ENCODE measurements at places on chromosomes 13 and 19.

DNA sequence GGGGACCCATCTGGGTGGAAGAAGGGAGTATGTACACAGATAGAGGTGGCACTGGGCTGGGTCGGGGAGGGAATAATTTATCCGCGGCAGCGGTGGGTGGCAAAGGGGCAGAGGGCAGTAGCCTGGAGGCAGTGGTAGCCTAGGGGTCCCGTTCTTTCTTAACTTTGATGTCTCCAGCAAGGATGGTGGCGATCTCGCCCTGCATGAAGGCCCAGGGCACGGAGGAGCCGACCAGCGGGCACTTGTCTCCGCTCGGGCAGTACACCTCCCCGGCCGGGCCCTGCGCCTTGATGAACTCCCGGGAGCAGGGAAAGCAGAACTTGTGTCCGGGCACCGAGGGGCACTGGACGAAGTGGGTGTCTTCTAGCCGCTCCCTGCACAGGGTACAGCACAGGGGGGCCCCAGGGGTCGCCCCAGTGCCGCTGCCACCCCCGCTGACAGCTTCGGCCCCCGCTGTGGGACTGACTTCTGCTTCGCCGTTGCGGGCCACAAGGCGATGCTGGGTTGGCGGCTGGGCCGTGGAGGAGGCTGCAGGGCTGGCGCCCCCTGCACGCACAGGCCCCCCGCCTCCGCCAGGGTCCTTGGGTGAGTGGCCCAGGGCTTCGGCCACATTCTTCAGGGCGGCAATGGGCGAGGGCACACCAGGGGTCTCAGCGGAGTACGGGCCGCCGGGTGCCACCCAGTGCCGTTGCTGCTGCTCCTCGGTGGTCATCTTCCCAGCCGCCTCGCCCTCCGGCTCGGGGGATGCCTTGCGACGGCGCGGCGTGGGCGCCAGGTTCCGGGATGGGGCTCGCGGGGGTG lies 1.9 kb downstream of the IRF2BP1 start:
- no peak for DNase-seq

DNA sequence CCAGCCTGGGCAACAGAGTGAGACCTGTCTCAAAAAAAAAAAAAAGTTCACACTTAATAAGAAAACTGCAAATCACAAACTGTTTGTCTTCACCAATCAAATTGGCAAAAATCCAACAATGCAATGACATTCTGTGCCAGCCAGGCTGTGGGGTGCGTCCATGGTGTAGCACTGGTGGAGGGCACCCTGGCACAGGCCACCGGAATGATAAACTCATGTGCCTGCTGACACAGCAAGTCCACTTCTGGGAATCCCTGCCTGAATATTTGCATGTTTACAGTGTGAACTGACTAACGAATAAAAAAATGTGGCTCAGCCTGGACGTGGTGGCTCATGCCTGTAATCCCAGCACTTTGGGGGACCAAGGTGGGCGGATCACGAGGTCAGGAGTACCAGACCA lies 1.6 kb upstream of the LRRC25 start:
- no peak for DNase-seq

- DNase-seq, result no peak
These were observed 83.9 kb downstream of the OLFM4 start for GRCh38 chr13:53112522-53112921.

- no peak for DNase-seq
These were observed 580.4 kb downstream of the UQCRFS1 start for GRCh38 chr19:28632371-28633080.

DNA sequence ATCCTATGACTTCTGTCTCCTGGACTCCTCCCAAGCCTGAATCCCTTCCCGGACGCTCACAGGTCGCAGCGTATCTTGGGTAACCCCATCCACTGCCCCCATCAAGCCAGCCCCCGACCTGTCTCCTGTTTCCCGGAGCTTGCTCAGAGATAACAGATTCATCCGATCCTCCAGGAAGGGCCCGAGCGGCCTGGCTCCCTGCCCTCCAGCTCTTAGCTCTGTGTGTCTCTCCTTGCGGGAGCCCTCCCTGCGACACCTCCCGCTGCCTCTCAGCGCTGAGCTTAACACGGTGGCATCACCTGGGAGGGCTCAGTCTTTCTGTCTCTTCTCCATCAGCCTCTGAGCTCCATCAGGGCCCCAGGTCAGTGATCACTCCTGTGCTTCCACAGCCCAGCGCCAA lies 4.3 kb upstream of the TMEM255B start:
- DNase-seq, result no peak

- DNase-seq, result no peak
These were observed 33.2 kb downstream of the KCTD12 start for GRCh38 chr13:76852986-76853385.

DNA sequence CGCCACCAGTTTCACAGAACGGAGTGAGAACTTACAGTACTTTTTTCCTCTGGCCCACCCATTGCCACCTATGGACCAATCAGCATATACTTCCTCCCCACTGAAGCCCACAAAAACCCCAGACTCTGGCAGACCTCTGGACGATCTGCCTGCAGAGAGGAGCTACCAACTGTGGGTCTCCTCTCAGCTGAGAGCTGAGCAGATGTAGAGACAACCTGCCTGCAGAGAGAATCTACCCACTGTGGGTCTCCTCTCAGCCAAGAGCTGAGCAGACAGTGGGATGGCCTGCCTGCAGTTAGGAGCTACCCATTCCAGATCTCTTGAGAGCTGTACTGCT lies 69.7 kb downstream of the PIBF1 start:
- no peak for DNase-seq

GRCh38 chr19:32817569-32818476 lies 51.7 kb downstream of the SLC7A9 start:
- no peak for DNase-seq

DNA sequence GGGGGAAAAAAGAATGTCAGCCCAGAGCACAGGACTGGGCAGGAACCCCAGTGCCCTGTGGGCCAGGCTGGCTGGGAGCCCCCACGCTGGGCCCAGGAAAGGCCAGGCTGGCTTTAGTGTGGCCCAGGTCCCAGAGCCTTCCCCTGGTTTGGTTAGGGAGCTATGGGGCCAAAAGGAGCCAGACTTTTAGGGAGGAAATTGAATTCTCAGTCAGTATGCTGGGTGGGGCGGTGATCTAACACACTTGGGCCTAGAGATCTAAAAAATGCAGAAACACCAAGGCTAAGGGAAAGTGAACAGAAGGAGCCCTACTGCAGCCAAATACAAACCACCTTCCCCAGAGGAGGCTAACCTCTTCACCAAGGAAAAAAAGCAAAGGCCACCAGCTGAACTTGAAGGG lies 137.5 kb downstream of the CRYL1 start:
- no peak for DNase-seq

- DNase-seq, result no peak
These were observed 42.8 kb downstream of the BICRA start for GRCh38 chr19:47651691-47652090.

DNA sequence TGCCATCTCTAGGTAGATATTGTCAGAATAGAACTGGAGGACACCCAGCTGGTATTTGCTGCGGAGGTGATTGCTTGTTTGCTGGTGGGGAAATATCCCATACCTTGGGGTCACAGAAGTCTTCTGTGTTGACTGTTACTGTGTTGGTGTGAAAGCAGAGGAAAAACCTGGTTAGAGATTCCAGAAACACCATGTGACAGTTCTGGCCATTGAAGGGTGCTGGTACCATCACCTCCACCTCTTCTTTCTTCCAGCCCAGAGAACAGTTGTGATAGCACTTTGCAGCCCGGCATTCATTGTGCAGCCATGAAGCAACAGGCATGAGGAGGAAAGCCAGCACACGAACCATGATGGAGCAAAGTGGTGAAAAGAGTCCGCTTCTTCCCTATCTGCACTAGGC lies 4.9 kb upstream of the LHFPL6 start:
- no peak for DNase-seq

DNA sequence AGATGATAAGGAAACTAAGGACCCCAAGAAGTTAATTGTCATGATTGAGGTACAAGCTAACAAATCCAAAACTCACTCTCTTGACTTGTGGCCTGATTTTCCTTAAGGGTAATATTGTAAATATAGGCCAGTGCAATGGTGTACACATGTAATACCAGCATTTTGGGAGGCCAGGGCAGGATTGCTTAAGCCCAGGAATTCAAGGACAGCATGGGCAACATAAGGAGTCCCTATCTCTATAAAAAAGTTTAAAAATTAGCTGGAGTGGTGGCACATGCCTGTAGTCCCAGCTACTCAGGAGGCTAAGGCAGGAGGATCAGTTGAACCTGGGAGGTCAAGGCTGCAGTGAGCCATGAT lies 28.7 kb upstream of the GARRE1 start:
- DNase-seq, result no peak

GRCh38 chr19:29576046-29576606 lies 30.0 kb upstream of the POP4 start:
- no peak for DNase-seq

- DNase-seq, result no peak
These were observed 61.2 kb downstream of the MYH14 start for GRCh38 chr19:50264483-50265186.

DNA sequence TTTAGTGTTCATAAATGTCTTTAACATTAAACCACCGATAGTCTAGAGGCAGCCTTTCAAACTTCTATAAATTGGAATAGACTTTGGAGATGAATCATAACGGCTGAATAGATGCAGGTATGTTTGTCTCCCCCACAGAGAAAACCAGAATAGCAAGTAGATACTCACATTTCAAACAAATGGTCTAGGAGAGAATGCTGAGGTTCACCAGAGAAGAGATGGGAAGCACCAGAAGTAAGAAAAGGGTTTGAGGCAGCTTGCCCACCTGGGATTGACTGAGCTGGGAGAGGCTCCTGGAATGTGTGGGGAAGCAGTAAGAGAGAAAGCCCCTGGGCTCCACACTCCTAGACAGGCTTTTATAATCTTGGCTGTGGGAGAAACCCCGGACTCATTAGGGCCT lies 6.4 kb downstream of the IGFL3 start:
- no peak for DNase-seq

All from GM12892 (cell line).